CD4-positive, alpha-beta T cell treated with Interleukin-21 for 1 hour (primary cell): ENCODE measurements at places on chromosomes 6 and 20.

- no peak for DNase-seq
Observed at GRCh38 chr6:10048370-10049297, 366.2 kb downstream of the TFAP2A start.

GRCh38 chr20:39899881-39900280, 789.2 kb downstream of the MAFB start:
- no peak for DNase-seq

- DNase-seq = no peak
Observed at GRCh38 chr20:19737025-19737424, 21.0 kb upstream of the RIN2 start.

DNA sequence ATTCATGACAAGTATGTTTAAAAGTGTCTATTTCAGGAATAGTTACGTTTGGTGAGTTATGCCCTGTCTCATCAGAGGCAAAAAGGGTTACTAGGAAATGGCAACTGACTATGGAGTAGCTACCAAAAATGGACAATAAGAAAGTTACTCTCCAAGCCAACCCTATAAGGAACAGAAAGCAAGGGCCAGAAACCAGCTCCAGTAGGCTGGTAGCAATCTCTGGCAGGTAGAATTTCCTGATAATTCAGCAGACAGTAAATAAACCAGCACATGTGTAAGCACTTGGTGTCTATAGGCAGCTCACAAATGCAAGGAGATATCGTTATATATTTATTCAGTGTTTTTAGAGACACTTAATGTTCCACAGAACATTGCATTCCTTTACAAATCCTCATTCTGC, 20.3 kb downstream of the SOX4 start:
- DNase-seq = no peak

DNA sequence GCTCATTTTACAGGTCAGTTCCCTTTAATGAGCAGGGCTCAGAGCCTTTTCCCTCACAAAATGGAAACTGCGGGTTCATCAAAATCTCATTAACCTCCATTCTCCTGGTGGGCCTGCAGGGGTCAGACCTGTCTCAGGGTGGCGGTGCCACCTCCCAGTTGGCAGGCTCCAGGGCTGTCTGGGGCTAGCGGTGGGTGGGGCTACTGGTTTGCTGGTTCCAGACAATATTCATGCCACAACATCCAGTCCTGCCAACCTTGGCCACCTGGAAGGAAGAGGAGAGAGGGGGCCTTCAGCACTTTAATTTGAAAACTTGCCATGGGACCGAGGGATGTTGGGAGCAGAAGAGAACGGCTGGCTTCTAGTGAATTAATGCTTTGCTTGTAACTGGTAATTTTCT, 41.9 kb upstream of the CTNNBL1 start:
- peak; percentile 6 for DNase-seq

DNA sequence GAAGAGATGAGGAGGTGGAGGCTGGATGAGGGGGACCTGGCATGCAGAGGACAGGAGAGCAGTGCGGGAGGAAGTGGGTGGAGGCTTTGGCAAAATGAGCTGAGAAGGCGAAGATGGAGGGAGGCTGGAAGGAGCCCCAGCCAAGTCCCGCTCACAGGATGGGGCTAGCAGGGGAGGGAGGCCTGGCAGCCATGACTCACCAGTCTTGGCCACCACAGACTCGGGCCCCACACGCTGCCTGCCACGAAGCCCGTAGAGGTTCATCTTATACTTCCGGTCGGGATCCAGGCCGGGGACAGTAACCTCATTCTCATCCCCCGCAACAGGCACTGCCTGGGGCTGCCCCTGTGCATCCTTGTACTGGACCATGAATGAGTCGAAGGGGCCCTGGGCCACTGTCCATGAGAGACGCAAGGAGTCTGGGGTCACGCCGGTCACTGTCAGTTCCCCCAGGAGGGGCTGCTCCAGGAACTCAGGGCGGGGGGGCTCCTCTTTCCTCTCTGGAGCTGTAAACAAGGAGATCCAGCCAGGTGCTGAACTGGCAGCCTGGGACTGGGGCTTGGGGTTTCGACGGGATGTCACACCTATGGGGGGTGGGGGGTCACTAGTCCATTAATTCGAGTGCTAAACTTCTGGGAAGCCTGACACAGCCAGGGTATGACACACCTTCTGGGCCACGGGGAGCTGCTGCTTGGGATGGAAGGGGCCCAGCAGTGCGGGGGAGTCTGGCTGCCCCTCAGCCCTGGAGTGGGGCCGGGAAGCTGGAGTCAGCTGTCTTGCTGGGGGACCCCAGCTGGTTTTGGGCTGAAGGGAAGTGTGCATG, 27.8 kb downstream of the TNXB start:
- no peak for DNase-seq

GRCh38 chr20:39571171-39571570, 609.0 kb downstream of the DHX35 start:
- no peak for DNase-seq

DNA sequence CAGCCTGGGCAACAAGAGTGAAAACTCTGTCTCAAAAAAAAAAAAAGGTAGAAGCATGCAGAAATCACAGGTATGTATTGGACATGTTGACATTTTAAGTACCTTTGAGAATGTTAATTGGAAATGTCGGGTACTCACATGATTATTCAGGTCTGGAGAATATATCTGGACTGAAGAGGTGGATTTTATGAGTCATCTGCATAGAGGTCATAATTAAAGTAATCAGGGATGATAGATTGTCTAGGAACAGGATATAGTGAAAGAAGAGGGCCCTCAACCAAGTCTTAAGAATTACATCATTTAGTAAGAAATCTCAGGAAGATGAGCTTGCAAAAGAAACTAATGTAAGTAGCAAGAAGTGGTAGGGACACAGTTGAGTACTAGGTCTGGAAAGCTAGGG, 212.5 kb downstream of the UTRN start:
- no peak for DNase-seq
